ENCODE measurements at places on chromosomes 13 and 19.
A peak's percentile ranks its signal among the peaks of the same experiment; 100 is the strongest.

- no peak for DNase-seq
Measured at GRCh38 chr19:1357531-1358109, 26.1 kb upstream of the NDUFS7 start.

DNA sequence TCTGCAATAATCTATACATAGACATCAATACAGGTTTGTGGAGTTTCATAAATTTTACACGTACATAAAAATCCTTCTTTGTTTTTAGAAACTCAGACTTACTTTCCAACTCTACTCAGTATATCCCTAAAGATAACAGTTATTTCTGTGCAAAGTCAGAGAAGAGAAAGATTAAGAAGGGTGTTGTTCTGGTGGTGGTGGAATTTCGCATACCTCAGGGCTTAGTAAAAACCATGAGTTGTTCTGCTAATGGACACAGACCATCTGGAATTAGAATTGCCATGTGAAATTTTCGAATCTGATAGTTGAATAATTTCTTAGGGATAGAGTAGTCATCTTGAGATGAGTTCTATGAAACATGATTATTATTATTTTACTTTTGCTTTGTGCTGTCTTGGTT lies 102.7 kb downstream of the ZAR1L start:
- no peak for DNase-seq

- DNase-seq = no peak
Measured at GRCh38 chr19:44900328-44901244, 5.0 kb upstream of the APOE start.

DNA sequence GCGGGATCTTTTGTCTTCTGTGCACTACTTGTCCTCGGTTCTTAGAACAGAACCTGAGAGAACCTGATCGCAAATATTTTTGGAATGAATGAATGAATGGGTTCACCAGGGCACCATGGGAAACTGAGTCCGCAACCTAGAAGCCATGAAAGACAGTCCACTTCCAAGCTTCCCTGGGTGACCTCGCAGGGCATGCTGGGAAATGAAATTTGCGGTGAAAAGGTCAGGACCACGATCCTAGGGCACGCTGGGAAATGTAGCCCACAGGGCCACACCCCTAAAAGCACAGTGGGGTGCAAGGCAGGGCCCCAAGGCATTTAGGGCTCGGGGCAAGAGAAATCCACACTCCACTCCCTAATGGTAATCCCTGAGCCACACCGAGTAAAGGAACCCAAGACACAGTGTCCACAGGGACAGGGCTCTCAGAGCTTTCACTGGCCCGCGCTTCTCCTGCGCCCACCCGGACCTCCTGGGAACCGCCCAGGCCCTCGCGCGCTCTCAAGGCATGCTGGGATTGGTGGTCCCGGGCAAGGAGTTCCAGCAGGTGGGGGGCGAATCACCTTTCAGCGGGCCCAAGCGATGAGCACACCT lies 1.1 kb upstream of the PPP1R12C start:
- no peak for DNase-seq

DNA sequence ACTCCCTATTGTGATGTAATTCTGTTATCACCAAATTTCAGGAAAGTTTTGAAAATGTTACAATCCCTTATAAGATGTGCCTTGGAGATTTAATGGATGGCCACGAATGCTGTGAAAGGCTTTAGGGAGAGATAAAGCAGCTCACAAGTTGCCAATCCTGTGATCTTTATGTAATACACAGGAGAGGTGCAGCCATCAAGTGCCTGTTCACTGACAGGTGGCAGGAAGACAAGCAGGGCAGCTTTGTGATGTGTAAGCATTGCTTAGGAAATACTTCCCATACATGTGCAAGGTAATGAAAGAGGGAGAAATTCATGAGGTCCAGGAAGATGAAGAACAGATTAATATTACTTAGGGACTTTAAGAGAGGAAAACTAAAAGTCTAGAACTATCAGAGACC lies 628.8 kb downstream of the SLITRK6 start:
- DNase-seq = no peak

DNA sequence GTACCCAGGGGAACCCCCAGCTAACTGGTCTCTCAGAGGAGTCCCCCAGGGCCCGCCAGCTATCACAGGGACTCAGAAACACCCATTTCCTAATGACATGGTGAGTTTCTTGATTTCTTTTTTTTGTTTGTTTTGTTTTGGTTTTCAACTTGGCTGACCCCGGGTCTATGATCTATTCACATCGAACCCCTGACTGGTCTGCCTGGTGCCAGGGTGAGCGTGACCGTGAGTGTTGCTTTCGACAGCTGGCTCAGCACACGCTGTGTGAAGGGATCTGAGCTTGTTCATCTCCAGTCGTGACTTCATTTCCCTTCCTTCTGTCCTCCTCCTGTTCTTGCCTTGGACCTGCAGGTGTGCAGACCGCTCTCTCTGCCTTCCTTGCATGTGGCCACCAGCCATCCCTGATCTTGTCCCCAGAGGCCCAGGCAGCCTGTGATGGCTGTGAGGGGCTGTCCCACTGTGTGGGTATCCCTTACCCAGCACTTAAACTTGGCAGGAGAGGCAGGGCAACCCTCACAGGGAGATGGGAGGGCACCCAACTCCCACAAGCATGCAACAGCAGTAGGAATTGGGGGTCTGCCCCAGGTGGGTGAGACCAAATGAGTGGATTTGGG lies 26.2 kb downstream of the TMEM161A start:
- peak; percentile 61 for DNase-seq

- no peak for DNase-seq
Measured at GRCh38 chr13:112964971-112965492, 4.0 kb upstream of the MCF2L start.

All from thyroid gland (tissue), 4 donors.